RKO (cell line): ENCODE measurements at places on chromosomes 6 and 20.

GRCh38 chr6:152368751-152369624, 268.2 kb downstream of the SYNE1 start:
- no peak for DNase-seq

DNA sequence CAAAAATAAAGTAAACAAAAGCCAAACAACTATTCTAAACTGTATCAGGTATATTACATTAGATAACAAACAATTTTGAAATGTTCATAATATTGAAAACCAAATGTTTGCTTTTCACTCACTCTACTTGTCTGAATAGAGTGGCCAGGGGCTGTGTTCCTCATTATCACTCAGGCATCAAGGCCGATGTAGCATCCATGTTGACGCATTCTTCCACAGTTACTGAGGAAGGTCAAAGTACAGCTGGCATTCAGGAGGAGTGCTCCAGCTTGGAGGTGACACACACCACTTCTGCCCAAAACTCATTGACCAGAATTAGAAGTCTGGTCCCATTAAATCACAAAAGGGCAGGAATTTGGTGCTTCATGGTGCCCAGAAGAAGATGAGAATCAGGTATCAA, 137.6 kb upstream of the MANEA start:
- no peak for DNase-seq

DNA sequence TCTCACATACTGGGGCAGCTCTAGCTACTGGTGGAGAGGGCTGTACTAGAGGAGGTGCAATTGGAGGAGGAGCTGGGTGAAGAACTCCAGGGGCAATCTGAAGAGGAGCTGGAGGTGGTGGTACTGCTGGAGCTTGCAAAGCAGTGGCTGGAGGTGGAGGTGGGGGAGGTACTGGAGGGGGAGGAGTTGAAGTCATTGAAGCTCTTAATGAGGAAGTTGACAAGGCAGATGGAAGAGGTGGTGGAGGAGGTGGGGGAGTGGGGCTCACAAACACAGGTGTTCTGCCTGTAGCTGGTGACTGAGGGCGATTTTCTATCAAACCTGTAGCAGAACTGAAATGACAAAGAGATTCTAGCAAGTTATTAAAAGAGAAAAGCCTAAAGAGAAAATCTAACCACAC, 77.6 kb downstream of the WASF1 start:
- no peak for DNase-seq

DNA sequence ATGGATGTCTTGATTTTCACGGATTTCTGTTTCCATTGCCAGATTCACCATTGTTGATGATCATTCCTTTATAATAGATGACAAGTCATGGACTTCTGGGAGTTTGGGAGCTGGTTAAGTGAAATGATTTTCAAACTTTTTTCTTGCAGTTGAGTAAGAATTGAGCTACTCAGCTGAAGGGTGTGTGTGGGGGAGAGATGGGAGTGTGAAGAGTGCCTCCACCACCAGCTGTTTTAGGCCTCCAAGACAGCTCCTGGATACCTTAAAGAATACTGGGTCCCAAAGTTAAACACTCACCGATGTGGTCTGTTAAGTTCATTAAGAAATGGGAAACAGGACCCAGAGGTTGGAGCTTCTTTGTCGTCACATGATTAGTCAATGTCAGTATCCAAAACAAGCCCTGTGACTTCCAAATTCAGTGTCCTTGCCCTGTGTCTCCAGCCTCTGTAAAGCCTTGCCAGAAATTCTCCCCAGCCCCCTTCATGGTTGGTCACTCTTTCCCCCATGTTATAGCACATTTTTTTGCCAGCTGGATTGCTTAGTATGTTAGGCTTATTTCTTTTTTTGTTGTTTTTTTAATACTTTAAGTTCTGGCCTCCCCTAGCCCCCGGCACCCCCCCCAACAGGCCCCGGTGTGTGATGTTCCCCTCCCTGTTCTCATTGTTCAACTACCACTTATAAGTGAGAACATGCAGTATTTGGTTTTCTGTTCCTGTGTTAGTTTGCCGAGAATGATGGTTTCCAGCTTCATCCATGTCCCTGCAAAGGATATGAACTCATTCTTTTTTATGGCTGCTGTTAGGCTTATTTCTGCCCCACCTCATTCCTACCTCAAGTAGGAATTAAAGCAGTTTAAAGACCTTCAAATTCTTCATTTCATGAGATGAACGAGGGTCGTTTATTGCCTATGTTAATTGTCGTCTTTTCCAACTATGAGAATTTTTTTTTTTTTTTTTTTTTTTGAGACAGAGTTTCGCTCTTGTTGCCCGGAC, 26.9 kb downstream of the BICRAL start:
- DNase-seq, result no peak

DNA sequence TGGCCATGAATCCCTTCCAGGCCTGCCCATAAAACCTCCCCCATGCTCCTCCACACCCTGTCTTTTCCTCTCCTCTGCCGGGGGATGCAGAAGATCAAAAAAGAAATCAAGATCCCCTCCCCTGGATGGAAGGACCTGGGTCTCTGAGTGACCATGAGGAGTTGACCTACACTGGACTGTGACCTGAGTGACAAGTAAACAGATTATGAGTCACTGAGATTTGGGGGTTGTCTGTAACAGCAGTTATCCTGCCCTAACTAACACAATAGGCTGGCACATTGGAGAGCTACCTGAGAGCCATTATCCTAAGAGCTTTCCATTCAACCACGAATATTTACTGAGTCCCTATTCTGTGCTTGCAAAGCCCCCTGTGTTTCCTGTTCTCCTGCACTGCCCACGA, 28.4 kb upstream of the SIRPA start:
- no peak for DNase-seq

- DNase-seq, result no peak
Measured at GRCh38 chr6:17983730-17984129, 3.7 kb downstream of the KIF13A start.

DNA sequence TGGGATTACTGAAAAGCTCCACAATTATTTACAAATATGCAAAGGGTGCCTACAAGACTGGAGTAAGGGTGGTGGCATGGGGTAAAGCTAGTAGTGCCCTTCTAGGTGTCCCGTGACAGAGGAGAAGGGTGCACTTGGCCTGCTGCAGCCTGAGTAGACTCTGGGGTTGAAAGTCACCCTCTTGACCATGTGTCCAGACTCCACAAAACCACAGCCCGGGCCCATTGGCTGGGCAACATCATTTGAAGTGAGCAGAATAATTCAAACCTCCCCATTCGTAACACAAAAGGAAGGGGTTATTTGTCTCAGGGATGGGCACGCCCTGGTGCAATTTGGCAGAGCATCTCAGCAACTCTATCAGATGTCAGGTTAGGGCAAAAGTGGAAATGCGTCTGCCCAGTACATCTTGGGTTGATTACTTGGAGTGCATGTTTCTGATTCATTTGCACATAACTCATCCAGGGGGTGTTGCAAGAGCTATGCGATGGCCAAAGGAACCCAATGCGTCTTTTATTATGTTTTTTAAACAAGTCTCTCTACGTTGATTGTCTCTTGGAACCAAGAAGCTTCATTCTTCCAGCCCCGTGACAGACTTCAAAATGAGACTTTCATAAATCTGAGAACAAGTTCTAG, 56.7 kb downstream of the ISM1 start:
- DNase-seq, result no peak

DNA sequence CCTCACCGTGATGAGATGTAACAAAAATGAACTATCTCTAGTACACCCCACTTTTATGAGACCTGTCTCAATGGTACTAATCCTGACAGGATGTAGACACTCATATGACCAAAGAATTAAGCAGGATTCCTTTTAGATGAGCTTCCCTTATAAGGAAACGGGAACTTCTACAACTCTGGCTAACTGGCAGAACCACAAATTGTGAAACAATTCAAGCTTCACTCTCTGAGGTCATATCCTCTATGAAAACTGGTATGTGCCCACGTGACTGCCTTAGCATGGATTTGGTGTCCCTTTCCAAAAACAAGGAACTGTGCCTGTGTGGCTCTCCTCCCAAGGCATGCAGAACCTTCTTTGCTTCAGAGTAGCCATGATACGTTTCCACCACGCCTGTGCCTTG, 14.1 kb upstream of the CPNE5 start:
- peak; percentile 69 for DNase-seq

GRCh38 chr6:152552616-152553209, 84.4 kb downstream of the SYNE1 start:
- DNase-seq, result peak; percentile 65

DNA sequence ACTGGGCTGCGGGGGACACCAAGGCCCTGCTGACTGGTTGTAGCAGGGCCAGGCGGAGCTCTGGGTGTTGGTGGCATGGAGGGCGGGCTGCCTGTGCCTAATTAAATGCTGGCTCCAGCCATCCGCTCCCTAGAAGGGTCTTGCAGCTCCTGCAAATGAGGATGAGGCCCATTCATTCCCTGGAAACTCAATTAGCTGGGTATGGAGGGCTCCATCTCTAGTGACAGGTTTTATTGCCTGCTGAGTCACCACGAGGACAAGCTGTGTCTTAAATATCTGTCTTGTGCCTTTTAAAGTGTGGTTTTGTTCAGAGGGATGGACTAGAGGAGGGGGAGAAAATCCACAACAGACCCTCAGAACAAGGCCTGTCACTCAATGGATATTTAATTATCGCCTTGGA, 60.9 kb downstream of the SULF2 start:
- no peak for DNase-seq

- DNase-seq, result no peak
Measured at GRCh38 chr6:39561536-39562266, 163.5 kb downstream of the KIF6 start.

- no peak for DNase-seq
Measured at GRCh38 chr20:17673084-17673483, 9.0 kb downstream of the RRBP1 start.

DNA sequence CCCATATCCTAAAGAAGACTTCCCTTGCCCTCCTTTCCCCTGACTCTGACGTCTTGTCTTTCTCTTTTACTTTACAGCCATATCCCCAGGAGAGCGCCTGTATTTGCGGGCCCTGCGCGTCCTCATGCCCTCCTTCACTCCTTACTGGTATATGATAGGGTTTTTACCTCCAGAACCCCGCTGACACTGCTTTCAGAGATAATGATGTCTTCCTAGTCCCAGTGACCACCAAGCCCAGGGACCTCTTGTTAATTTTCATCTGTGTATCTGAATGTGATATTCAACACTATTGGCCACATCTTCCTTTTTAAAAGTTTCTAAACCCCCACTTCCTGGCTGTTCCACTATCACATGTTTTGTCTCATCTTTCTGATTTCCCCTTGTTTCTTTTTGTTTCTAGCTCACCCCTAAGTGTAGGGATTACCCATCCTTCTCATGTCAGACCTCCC, 102.0 kb downstream of the HIVEP1 start:
- no peak for DNase-seq

DNA sequence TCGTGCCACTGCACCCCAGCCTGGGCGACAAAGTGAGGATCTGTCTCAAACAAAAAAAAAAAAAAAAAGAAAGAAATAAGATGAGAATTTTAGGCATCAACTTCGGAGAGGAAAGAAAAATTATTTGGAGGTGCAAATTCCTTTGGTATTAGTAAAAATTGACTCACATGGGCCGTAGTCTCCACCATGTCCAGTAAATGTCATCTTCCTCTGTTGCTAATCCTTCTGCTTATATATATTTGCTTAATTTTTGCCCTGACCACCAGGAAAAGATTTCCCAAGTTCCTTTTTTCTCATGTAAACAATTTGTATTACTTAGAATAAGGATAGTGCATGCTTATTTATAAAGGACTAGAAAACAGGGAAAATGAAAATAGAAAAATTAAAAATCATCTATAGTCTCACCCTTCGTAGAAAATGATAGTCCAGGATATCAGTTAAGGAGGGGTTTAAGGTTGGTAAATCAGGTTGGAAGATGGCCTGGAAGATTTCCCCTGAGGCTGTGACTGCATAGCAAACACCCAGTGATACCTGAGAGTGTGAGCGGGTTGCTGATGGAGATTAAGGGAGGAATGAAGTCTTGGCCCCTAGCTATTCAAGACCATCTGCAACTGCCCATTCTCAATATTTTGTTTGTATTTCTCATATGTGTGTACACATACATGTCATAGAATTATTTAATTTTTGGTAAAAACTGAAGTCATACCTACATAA, 240.8 kb downstream of the ZNF217 start:
- DNase-seq, result no peak

DNA sequence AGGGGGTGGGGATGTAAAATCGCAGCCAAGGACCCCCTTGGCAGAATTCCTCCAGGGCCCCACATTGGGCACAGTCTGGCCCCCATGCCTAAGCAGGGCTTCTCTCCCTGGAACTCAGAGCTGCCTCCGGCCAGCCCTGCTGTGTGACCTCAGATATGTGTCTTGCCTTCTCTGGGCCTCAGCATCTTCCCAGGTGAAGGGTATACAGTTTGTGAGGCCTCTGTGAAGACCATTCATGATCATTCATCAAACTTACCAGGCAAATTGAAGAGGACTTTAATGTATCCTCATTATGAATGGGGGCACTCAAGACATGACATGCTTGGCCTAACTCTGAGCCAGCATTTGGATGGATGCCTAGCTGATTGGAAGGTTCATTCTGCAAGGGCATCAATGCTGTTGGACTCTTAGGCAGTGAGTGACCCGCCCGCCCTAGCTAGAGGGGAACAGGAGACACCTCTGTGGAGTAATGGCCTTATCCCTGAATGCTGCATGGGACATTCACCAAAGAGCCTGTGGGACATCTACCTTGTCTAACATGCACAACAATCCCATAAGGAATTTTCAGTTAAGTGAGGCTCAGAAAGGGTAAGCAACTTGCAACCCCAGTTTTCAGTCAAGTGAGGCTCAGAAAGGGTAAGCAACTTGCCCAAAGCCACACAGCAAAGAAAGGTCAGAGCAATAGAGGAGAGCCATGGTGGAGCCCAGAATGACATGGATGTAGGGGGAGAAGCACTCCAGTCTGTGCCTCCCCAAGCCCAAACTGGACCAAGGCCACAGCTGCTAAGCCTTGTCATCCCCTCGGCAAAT, 535 bp downstream of the CCN5 start:
- DNase-seq, result no peak

- DNase-seq, result no peak
Measured at GRCh38 chr6:143267760-143268159, 182.7 kb downstream of the ADAT2 start.

GRCh38 chr6:142412241-142412640, 110.4 kb downstream of the ADGRG6 start:
- DNase-seq, result no peak

DNA sequence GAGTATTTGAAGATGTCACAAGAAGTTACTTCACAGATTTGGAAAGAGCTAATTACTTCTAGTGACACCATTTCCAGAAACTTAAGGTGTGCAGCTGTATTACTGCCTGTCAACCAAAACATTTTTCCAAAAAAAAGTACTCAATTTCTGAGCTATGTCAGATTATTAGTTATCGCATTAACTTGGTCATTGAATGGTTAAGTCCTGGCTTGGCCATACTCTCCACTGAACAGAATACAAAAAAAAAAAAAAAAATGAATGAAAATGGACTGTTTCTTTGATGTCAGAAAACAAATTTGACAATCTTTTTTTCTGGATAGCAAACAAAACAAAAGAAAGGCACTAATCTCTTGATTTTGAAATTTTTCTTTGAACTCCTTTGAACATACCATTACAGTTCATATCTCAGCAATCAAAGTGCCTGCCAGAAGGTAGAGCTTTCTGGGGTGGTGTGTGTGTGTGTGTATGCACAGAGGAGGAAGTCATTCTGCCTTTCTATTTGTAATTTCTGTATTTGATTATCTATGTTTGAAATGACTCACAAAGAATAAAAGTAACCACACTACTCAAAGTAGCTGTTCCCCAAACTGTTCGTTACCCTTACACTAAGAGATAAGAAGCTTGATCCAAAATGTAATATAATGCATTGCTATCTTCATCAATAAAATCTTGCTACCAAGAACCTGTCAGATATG, 210.8 kb upstream of the FUT9 start:
- DNase-seq, result no peak
